Articular chondrocyte of knee joint (primary cell): ENCODE measurements at places on chromosomes 6 and 20. TPM values are rescaled to one million over a fixed set of nuclear protein-coding genes. Genes with fewer than 3 reads are reported as not detected.

Gene DEFB127
- total RNA-seq, result not detected in 2 replicates

Gene THBD
- 1.2 and 1.6 TPM in 2 replicates for total RNA-seq

Gene RAET1L
- total RNA-seq, result not detected in 2 replicates

Gene BTN1A1
- total RNA-seq, result not detected in 2 replicates

Gene TNFRSF6B
- 2.9 and 5.4 TPM in 2 replicates for total RNA-seq

Gene EIF2S2
- total RNA-seq, result 108 and 113 TPM in 2 replicates

Gene ALDH8A1
- total RNA-seq, result 0.43 and 0.78 TPM in 2 replicates

Gene MEI4
- under 0.01 TPM in 2 replicates for total RNA-seq

Gene HFE
- total RNA-seq, result 15.4 and 20.3 TPM in 2 replicates

Gene SPAG4
- total RNA-seq, result 7.3 and 9.1 TPM in 2 replicates

Gene PGBD1
- 4.6 and 6.4 TPM in 2 replicates for total RNA-seq

Gene DPPA5
- not detected in 2 replicates for total RNA-seq

Gene MYMX
- not detected in 2 replicates for total RNA-seq

Gene NMBR
- total RNA-seq, result not detected in 2 replicates

Gene WASF1
- 11.9 and 14.7 TPM in 2 replicates for total RNA-seq

Gene CST4
- total RNA-seq, result not detected in 2 replicates
